ENCODE measurements at places on chromosomes 1 and 21.

DNA sequence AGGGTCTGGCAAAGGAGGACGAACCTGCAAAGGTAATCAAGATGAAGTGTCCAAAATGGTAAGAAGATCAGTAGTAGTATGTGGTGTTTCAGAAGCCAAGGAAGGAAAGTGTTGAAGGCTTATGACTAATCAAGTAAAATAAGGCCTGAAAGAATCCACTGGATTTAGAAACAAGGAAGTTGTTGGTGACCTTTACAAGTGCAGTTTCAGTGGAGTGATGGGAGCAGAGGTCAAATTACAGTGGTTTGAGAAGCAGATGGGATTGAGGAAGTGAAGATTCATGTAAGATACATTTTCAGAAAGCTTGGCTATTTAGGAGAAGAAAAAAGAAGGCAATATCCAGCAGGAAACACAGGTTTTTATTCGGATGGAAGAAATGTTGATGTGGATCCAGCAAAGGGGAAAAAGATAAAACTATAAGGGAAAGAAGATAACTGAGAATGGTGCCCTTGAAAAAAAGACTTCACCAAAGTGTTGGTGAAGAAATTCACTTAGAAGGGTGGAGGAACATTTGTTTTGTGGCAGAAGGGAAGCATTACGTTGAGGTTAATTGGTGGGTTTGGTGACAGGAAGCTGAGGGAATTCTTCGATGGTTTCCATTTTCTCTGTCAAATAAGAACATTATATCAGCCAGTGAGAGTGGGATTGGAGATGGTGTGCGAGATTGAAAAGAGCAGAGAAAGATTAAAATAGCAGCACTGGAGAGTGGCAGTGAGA, 2.1 kb downstream of the ARMH1 start:
- peak; percentile 37 for DNase-seq

- DNase-seq: no peak
Observed at GRCh38 chr21:44898851-44899767, 21.6 kb downstream of the ITGB2 start.

DNA sequence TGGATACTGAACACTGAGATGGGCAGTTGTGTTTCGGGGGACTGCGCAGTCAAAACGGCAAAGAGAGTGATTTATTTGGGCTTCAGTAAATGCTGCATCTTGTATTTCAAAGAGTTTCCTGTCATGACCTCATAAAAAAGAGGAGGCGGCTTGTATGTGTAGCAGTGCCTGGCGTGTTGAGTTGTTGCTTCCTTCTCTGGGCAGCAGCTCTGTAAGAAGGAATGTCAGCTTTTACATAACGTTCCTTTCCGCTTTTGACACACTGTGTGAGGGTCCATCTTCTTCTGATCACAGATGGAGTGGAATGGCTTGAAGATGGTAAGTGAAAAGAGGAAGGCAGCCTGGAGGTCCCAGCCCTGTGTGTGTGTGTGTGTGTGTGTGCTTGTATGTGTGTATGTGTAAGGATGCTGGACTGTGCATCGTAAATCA, 941 bp downstream of the ELAVL4 start:
- no peak for DNase-seq

DNA sequence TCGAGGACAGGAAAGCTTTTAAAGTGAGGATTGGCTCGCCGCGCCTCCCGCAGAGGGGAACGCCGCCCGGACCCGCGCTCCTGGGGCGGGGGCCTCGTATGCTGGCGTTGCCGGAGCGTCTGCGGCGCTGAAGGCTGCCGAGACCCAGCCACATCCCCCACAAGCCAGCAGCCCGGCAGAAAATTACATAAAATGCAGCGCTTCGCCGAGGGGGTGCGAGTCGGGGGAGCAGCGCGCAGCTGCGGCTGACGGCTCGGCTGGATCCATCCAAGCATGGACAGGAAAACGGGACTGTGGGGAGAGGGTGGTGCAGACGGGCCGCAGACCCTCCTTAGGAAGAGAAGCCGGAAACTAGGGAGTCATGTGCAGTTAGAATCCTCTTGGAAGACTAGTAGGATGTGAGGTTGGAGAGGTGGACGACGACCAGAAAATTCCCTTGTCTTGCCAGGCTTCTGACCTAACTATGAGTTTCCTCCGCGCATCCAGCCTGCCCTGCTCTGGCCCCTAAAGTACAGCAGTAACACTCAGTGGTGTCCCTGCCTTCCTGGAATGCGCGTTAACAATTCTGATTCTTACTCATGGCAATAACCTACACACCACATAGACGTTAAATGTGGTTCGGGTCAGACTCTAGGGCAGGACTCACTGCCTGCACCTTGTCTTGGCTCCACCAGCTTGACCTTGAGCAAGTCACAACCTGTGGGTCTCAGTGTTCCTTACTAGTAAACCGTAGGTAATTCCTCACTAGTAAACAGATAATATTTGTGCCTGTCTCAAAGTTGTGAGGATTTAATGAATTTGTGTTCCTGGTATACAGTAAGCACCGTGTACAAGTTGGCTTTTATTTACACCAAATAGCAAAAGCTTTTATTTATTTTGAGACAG, 953 bp upstream of the BRWD1 start:
- peak; percentile 10 for DNase-seq

DNA sequence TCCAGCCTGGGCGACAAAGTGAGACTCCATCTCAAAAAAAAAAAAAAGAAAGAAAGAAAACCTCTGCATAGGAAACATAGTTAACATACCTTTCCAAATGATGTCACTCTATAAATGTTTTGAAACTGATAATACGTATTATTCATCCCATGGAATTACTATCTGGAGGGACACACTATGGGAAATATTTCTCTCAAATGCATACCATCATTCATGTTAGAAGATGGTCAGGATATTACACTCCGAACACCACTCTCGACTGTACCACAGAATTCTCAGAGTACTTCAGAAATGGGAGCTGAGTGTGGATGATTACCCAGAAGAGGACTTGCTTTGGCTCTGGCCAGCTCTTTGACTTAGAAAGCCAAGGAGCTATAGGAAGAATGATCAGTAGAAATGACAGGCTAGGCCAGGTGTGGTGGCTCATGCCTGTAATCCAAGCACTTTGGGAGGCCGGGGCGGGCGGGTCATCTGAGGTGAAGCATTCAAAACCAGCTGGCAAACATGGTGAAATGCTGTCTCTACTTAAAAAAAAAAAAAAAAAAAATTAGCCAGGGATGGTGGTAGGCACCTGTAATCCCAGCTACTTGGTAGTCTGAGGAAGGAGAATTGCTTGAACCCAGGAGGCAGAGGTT, 5.2 kb upstream of the LIN28A start:
- no peak for DNase-seq

GRCh38 chr21:45525153-45525909, 16.9 kb downstream of the SLC19A1 start:
- DNase-seq: no peak

Data from A549 (cell line).